ENCODE measurements at places on chromosomes 7 and 10.

- DNase-seq: no peak
Measured at GRCh38 chr7:19958309-19958896, 185.0 kb upstream of the TMEM196 start.

DNA sequence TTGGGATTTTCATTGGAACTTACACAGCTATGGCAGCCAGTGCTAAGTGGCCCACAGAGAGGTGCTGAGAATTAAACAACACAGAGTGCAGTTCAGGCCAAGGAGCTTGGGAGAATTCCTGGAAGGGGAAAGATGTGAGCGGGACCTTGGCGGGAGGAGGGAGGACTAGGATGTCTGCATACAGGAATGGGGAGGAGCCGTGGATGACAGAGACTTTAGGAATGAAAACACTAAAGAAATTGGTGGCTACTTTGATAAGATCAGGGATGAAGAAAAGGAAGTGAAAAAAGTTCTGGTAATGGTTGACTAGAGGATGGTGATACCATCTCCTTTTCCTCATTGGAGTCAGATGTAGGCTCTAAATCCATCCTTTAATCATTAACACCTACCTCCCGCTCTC is 234.2 kb upstream of the FZD8 start:
- DNase-seq: peak; percentile 22

GRCh38 chr7:157176771-157177170 is 38.0 kb downstream of the UBE3C start:
- no peak for DNase-seq

- no peak for DNase-seq
Measured at GRCh38 chr7:69935107-69935506, 336.8 kb downstream of the AUTS2 start.

- DNase-seq: peak; percentile 61
Measured at GRCh38 chr10:30284865-30285594, 64.0 kb downstream of the MTPAP start.

- DNase-seq: no peak
Measured at GRCh38 chr10:62742536-62743061, 61.9 kb upstream of the ADO start.

GRCh38 chr10:96656839-96657238 is 63.5 kb downstream of the PIK3AP1 start:
- no peak for DNase-seq

DNA sequence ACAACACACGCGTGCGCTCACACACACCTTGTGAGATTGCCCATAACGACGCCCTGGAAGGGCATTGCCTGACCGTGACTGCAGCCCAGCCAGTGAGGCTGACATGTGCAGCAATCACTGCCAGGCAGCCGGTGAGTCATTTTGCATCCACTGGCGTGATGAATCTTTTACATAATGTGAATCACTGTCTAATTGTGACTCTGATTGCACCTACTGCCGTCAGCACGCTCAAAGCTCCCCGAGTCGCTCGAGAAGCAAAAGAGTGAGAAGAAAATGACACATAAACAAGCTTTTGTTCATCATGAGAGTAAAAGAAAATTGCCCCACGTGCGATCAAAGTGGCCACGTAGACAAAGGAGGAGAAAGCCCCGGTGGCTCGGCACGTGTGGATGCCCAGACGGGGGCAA is 117.4 kb upstream of the PFKP start:
- DNase-seq: peak; percentile 3

GRCh38 chr10:110413049-110413783 is 84.5 kb upstream of the DUSP5 start:
- no peak for DNase-seq

Measured in adipocyte (in vitro differentiated cells).